NCI-H345 (cell line): ENCODE measurements at places on chromosomes 5 and 9.

GRCh38 chr5:14917719-14918118 is 46.1 kb upstream of the ANKH start:
- no peak for DNase-seq

GRCh38 chr5:159655757-159656409 is 260.4 kb upstream of the ADRA1B start:
- no peak for DNase-seq

DNA sequence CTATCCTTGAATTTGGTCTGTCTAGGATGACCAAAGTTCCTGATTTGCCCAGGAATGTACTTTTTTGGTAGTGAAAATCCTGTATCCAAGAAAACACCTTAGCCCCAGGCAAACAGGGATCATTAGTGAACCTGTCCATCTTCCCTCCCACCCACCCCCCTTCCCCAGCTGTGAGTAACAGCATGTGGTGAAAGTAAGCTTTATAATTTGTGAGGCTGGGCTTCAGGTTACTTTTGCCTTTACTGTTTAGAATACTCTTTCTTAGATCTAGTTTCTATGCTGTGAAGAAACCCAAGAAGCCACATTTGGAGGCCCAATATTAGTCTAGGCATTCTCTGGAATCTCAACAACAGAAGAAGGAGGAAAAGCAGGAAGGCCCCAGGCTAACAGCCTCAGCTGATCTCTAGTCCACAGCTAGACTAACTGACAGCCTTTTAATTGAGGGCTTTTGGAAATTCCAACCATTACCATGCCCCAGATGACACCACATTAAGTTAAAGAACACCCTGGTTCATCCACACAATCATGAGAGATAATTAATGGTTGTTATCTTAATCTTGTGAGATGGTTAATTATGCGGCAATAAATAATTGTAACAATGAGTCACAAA is 703.0 kb upstream of the NUDT12 start:
- DNase-seq = no peak

- DNase-seq = no peak
These were observed 27.2 kb downstream of the CCDC69 start for GRCh38 chr5:151196556-151197290.

GRCh38 chr5:106080535-106080934 is 1590.2 kb downstream of the EFNA5 start:
- DNase-seq = no peak

DNA sequence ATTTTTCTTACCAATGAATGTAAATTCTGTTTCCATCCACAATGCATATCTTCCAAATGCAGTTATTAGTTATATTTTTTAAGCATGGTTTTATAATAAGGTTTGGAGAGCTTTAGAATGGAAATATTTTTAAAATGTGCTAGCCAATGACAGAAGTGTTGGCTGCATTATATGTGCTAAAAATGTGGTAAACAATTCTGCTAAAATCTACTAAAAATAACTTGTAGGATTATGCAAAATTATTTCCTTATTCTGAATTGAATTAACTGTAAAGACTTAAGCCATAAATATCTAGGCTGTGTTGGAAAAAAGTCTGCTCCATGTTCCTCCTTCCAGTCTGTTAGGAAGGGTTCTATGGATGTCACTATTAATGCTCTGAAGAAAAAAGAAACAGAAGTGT is 503.3 kb downstream of the PRR16 start:
- no peak for DNase-seq

- peak; percentile 68 for DNase-seq
These were observed 134.8 kb downstream of the KCNIP1 start for GRCh38 chr5:170638454-170639220.

DNA sequence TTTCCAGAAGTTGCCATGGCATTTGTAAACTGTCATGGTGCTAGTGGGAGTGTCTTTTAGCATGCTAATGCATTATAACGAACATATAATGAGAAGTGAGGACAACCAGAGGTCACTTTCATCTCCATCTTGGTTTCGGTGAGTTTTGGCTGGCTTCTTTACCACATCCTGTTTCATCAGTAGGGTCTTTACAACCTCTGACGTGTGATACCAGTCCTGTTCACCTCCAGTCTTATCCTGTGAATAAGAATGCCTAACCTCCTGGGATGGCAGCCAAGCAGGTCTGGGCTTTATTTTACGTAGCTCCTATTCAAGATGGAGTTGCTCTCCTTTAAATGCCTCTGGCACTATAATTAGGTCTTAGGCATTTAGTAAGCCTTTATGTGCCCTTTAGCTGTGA is 20.4 kb upstream of the RFK start:
- DNase-seq = no peak

- no peak for DNase-seq
These were observed 298.8 kb downstream of the NSG2 start for GRCh38 chr5:174344335-174344734.

DNA sequence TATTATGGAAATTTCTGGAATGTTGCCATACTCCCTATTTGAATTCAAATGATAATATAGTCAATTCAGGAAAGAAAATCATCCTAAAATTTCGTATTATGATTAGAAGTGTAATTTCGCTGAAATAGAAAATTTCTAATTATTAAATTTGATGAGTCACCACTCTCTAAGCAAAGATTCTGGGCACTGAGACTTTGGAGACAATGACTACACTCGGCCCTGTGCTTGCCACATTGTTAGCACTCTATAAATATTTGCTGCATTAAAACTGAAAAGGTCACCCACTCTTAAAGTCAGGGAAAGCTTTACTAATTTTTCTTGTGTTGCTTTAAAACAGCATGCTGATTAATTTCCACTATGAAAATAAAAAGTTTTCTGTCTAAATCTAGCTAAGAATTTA is 240.3 kb downstream of the TLE4 start:
- DNase-seq = no peak

DNA sequence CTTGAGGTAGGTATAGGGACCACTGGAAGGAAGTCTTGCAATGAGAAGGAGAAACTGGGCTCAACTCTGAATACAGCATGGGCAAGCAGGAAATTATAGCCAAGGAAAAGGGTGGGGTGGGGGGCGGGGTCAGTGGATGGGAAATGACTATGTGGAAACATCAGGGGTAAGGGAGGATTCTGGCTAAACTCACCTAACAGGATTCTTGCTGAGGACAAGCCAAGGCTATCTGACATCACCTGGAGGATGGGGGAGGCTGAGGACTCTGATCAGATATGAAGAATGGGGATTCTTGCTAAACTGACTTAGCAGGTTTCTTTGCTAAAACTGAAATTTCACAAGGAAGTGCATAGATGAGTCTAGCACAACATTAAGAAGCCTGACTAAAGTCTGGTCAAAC is 40.8 kb downstream of the CTSL start:
- no peak for DNase-seq

DNA sequence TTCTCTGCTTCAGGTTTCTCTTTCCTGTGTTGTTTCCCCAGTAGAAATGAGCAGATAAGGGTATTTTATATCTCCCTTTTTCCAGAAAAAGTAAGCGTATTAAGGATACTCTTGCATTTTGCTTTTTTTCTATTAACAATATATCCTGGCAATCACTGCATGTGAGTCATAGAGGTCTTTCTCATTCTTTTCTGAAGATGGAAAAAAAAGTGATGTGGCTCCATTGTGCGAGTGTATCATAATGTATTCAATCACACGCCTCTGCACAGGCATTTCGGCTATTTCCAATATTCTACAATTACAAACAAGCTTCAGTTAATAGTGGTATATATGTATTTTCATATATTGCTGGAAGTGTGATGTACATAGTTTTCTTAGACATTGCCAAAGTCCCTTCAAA is 155.9 kb downstream of the MED27 start:
- DNase-seq = no peak

DNA sequence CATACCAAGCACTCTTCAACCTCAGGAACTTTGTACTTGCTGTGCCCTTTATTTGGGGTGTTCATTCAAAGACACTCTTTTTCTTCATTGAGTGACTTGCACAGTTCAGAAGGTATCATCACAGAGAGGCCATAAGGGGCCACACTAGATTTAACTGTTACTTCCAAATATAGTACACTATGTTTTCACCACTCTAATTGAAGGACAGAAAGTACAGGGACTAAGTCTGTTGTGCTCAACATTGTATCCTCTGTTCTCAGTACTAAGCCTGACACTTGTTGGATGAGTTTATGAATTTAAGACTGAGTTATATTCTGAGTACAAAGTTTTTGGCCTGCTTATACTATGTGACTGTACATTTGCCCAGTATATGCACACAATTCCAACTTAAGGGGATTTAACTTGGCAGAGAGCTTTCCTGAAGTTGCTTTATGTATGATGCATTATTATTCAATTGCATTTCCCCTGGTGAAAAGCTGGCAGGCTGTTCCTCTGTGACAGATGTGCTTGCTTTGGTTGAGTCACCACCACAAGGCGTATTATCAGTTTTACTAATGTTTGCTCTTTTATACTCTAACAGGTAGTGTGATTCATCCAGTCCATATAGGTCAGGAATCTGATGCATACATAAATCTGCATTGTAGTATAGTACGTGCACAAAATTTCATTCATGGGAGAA is 714.8 kb downstream of the TLR4 start:
- no peak for DNase-seq

- DNase-seq = no peak
These were observed 168.5 kb upstream of the PIK3R1 start for GRCh38 chr5:68047035-68047434.

DNA sequence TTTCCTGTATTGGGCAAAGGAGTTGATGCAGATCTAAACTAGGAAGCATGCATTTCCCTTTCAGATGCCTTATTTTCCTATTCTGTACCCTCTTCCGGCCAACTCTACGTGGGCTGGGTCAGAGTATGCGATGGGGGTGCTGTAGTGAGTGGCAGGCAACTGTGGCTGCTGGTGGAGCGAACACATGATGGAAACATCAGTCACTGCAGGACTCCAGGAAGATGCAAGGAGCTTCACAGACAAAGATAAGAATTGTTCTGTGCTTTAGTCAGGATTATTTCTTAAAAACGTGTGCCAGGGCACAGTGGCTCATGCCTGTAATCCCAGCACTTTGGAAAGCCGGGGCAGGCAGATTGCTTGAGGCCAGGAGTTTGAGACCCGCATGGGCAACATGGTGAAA is 75.1 kb downstream of the PSAT1 start:
- no peak for DNase-seq

GRCh38 chr5:172564883-172565282 is 76.2 kb upstream of the NEURL1B start:
- DNase-seq = peak; percentile 60

- no peak for DNase-seq
These were observed 47.7 kb downstream of the PWWP2A start for GRCh38 chr5:160071516-160071915.

DNA sequence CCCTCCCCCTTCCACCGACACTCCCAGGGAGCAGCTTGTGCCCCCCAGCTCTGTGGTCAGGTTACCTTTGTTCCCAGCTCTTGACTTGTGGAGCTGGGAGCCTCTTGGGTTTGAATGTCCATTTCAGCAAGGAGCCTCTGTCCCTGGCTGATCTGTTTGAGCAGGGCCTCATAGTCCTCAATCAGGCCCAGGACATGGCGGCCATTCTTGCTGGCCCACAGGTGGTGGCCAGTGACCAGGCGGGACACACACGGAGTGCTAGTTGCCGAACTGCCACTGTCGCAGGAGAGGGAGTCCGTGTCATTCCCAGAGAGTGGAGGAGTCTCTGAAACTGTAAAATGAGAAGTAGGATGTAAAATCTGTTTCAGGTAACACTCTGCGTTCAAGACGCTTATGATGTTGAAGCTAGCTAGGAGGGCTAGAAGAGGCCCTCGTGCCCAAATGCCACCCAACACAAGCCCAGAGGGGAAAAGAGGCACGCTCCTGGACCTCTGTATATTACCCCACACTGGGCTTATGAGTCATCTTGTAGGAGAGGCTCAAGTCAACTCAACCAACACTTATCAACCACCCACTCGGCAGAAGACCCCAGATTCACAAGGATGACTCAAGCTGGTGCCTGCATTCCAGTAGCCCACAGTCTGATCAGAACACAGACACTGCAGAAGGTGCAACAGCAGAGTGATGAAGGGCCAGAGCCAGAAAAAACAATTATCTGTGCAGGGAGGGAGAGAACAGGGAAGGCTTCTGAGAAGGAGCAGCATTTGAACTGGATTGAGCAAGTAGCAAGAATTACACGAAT is 177.0 kb downstream of the CDK5RAP2 start:
- DNase-seq = no peak

GRCh38 chr9:11992866-11993265 is 700.3 kb upstream of the TYRP1 start:
- no peak for DNase-seq

GRCh38 chr5:89584339-89584956 is 701.5 kb upstream of the MEF2C start:
- peak; percentile 23 for DNase-seq

- DNase-seq = no peak
These were observed 41.0 kb downstream of the PCDHGC5 start for GRCh38 chr5:141529873-141530272.

- no peak for DNase-seq
These were observed 25.0 kb downstream of the LMNB1 start for GRCh38 chr5:126801992-126802294.

DNA sequence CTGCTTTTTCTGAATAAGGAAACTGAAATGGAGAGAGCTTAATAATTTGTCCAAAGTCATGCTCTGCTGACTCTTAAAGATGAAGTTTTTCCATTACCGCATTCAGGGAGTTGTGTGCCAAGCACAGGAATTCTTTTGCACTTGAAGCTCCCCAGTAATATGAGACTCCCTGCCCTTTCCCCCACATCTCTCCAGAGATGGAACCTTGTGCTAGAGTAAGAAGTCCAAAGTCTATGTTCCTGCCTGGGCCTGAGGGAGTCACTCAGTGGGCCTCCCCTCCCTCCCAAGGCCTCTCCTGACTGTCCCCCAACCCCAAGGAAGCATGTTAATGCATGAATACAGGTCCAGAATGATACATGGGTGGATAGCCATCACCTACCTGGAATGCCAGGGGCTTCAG is 173.3 kb upstream of the SEMA6A start:
- no peak for DNase-seq

GRCh38 chr5:156087577-156088110 is 239.3 kb upstream of the SGCD start:
- DNase-seq = no peak

DNA sequence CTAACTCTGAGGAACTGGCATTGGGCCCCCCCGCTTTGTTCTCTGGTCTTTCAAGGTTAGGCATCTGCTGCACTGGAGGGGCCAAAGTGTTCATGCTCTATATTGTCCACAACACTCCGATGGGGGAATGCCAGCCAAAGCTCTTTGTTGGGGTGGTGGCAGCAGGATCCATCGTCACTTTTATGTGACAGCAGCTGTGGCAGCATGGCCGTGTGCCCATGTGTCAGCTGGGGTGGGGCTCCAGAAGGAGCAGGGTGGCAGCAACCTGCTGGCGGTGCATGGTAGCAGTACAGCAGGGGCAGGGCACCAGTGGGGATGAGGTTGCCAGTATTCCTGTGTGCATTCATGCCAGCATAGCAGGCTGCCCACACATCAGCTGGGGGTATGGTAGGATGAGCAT is 28.2 kb downstream of the ITGA2 start:
- no peak for DNase-seq

GRCh38 chr9:107878462-107878861 is 388.9 kb upstream of the KLF4 start:
- DNase-seq = no peak

DNA sequence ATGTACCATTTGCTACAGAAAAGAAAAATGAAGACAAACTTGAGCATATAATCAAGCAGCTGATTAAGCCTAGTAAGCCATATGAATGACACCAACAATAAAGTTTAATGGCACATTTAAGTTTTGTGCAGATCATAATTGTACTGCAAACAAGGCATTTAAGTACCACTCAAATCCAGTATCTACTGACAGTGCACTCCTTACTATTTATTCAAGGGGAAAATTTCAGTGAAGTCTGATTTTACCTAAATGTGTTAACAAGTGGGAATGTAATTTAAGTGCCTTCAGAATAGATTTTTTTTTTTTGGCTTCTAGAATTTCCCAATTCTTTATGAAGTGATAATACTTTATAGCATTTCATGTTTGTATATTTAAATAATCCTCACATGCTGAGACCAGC is 341.0 kb upstream of the POU5F2 start:
- DNase-seq = no peak
